ENCODE measurements at places on chromosomes 7 and 10.
A peak's percentile ranks its signal among the peaks of the same experiment; 100 is the strongest.

GRCh38 chr7:55425141-55425752 is 60.1 kb downstream of the LANCL2 start:
- no peak for DNase-seq

- DNase-seq = no peak
Observed at GRCh38 chr7:20466543-20467021, 135.9 kb downstream of the ITGB8 start.

DNA sequence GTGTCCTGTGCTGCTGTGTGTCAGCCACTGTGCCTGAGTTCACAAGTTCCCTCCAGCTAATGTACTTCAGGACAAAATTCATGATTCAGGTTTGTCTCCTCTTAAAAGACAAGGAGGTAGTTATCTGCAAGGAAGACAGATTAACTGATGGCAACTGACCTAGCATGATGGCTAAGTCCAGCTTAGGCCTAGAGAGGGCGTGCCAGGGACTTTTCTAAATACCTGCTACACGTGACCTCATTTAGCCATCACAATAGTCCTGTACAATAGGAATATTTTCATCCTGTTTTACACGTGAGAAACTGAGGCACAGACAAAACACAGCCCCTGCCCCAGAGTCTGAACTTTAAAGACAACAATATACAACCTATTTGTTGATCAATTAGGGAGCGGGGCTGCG is 275.7 kb downstream of the XPNPEP1 start:
- no peak for DNase-seq

- no peak for DNase-seq
Observed at GRCh38 chr10:59654007-59654406, 55.6 kb downstream of the SLC16A9 start.

- no peak for DNase-seq
Observed at GRCh38 chr10:44253769-44254462, 131.0 kb downstream of the CXCL12 start.

DNA sequence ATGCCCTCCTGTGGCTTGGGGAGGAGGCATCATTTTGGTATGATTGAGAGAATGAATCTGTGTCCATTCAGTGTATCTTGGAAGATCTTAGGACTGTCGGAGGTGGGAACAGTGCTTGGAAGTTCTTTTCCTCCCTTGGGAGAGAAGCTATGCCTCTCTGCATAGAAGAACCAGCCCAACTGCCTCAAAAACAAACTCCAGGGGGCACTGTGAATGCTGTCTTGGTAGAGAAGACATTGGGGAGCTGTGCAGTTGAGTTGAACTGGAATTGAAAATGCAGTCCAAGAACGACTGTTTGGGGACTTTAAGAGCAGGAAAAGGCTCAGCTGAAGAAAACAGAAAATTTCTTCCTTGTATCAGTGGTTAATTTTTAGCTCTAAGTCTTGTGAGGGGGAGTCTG is 4.9 kb upstream of the GJD4 start:
- DNase-seq = no peak

DNA sequence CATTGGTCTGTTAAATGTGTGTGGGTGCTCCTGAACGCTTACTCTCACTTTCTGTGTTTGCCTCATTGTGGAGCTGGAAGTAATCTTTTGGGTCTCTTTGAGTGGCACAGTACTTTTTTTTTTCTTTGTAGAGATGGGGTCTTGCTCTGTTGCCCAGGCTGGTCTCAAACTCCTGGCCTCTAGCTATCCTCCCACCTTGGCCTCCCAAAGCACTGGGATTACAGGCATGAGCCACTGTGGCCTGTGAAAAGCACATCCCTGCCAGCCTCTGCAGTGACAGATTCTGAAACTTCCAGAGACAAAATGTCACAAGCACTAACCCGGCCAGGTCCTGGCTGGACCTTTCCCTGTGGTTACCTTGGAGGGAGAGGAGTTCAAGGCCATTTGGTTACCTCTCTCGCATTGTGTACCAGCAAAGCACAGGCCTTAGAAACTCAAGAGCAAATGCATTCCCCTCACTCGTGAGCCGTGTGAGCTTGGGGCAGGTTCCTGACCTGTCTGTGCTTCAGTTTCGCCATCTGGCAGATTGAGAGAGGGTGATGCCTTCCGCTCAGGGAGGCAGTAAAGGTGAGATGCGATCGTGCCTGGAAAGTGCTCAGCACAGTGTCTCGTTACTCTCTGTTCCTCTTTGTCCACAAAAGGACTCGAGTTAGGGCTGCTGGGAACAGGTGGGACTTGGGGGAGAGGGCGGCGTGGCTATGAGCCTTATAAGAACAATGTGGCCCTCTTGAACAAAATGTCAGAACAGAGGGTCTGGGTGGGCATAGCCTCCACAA is 72.6 kb upstream of the SEPHS1 start:
- no peak for DNase-seq

GRCh38 chr7:66110856-66111255 is 3.8 kb upstream of the CRCP start:
- DNase-seq = no peak

GRCh38 chr10:71761541-71762113 is 11.7 kb downstream of the VSIR start:
- DNase-seq = no peak

DNA sequence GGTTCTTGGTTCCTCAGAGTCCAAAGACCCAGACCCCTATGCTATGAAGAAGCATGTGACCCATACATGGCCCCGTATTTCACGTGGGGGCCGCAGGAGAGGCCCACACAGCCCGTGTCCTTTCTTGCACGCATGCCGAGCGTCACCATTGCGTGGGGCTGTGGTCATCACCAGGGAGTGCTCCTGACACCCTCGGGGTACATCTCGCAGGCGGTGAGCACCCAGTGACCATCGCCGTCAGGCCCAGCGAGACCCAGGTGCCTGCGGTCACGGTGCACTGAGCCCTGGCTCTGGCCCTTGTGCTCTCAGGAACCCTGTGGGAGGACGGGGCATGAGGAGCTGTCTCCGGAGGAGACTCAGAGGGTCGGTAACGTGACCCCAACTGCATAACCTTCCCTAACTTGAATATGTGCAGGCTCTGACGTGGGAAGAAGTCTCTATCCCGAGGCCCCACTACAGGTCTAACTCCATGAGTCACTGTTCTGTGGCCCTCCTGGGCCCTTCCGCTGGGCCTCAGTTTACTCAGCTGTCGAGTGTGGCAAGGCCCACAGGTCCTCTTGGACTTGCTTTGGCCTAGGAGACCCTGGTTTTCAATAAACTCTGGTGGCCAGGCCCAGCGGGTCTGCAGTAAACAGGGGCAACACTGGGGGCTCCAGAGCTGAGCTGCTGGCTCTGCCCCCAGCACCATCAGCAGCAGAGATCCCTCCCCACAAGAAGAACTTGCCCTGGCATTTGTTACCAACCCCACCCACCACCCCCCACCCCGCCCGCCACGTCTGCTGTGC is 503.9 kb downstream of the PTPRN2 start:
- no peak for DNase-seq

- DNase-seq = no peak
Observed at GRCh38 chr10:124739119-124739921, 4.9 kb downstream of the FAM53B start.

- DNase-seq = no peak
Observed at GRCh38 chr7:50812841-50813475, 30.3 kb upstream of the GRB10 start.

GRCh38 chr10:124476043-124476725 is 14.6 kb downstream of the LHPP start:
- DNase-seq = no peak

GRCh38 chr10:74051736-74052342 is 53.9 kb downstream of the VCL start:
- DNase-seq = no peak

DNA sequence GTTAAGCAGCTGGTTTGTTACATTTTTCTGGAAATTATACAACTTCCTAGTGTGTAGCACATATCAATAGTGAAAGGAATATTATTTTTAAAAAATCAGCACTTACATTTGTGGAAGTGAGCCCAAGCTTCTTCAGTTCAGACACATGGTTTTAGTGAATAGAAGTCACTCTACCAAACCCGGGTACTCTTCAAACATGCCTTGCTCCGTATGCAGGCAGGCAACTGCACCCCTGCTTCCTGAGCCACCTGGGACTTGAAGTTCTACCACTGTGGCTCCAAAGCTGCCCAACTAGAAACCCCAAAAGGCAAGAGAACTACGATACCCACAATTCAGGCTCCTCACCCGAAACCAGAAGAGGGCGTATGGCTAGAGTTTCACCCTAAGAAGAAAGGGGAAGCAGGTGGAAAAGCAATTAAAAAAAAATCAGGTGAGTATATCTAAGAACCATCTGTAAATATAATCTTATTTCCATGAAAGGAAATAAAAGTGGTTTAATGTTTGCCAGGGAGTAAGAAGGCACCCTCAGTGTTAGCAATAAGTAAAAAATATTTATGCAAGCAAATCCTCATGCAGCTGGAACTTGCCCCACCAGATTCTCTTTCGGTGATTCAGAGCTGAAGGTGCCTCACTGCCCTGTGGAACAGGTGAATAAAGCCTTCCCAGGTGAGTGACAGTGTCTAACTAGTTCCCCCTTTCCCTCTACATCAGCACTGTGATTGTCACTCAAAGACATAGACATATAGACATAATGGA is at the start of gene MACC1:
MACC1 (minus strand) TSS at position 192 of the 756 bp plus-strand sequence. CDS start 55,522 bp downstream, outside the sequence.
- peak; percentile 99 for DNase-seq

DNA sequence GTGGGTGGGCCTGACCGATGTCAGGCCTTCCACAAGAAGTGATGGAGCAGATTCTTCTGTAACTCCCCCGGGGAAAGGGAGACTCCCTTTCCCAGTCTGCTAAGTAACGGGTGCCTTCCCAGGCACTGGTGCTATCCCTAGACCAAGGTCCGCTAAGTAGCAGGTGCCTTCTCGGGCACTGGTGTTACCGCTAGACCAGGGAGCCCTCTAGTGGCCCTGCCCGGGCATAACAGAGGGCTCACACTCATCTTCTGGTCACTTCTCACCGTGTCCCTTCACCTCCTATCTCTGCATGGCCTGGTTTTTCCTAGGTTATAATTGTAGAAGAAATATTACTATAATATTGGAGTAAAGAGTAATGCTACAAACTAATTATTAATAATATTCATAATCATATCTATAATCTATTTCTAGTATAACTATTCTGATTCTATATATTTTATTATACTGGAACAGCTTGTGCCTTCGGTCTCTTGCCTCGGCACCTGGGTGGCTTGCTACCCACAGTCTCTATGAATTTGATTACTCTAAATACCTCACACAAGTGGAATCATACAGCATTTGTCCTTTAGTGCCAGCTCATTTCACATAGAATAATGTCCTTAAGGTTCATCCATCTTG is 1378.7 kb downstream of the XPNPEP1 start:
- peak; percentile 68 for DNase-seq

DNA sequence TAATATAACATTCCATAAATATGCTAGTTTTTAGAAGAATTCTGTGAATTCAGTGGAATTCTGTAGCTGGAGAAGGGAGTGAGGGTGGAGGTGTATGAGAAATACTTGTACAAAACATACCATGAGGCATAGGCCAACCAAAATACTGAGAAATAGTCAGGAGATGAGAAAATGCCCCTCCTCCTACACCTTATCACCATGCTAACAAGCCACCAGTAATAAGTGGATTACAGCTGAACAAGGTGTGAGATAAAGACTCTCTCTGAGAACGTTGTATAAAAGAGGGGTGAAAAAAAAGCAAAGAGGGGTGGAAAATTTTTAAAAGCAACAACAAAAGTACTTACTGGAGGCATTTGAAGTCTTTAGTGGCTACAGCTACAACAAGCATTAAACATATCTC is 90.4 kb upstream of the IGFBP3 start:
- DNase-seq = no peak

- no peak for DNase-seq
Observed at GRCh38 chr10:107546284-107546683, 381.8 kb upstream of the SORCS1 start.

- no peak for DNase-seq
Observed at GRCh38 chr7:17526621-17527020, 228.2 kb downstream of the AHR start.

All from T47D (cell line).